Fibroblast of lung (primary cell): ENCODE measurements at places on chromosomes 6 and 20. TPM values are rescaled to one million over a fixed set of nuclear protein-coding genes. Genes with fewer than 3 reads are reported as not detected.

The ADGB gene
- total RNA-seq, result not detected in 2 replicates

GRCh38 chr20:64108731-64109681 is 1.6 kb upstream of the NPBWR2 start:
- DNase-seq, result no peak

- no peak for DNase-seq
Observed at GRCh38 chr6:6008648-6009421, 2.1 kb upstream of the NRN1 start.

DNA sequence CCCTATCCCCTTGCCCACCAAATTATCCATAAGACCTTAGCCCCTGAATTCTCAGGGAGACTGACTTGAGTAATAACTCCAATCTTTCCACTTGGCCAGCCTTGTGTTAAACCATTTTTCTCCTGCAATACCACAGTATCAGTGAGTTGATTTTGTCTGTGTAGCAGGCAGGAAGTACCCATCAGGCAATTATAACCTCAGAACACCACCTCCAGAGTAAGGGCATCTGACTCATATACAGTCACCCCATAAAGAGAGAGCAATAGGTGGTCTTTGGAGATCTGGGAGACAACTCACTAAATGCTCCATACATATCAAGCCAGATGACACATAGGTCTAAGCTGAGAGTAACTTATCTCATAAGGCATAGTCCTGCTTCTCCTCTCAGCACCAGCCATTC is 83.7 kb downstream of the FILIP1 start:
- DNase-seq, result no peak

The RSPH4A gene
- total RNA-seq, result under 0.01 and 0.17 TPM in 2 replicates

DNA sequence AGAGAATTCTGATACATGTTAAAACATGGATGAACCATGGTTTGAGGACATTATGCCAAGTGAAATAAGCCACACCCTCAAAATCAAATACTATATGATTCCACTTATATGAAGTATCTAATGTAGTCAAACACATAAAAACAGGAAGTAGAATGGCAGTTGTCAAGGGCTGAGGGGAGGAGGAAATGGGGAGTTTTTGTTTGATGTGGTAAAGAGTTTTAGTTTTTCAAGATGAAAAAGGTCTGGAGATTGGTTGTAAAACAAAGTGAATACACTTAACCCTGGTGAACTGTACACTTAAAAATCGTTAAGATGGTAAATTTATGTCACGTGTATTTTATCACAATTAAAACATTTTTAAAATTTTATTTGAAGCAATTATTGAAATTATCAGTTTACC is 127.4 kb upstream of the GRIK2 start:
- DNase-seq, result no peak
